ENCODE measurements at places on chromosomes 1 and 21. TPM values are rescaled to one million over a fixed set of nuclear protein-coding genes. Genes with fewer than 3 reads are reported as not detected.

The CSF3R gene
- not detected for total RNA-seq

DNA sequence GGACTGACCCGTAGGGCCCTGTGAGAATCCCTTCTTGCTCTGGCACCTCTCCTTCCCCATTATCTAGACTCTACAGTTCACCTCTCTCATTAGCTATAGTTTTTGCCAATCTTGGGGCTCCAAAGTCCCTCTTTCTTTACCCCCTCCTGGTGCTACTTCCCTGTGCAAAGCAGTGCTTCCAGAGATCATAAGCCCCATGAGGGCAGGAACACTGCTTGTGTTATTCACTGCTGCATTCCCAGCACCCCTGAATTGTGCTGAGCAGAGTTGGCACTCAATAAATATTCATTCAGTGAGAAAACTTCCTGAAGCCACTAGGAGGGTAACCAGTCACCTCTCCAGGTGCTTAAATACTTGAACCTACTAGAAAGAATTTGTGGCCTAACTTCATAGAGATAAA, 2.1 kb upstream of the H3-3A start:
- no peak for DNase-seq

- no peak for DNase-seq
These were observed 75.3 kb downstream of the CD247 start for GRCh38 chr1:167442854-167443565.

DNA sequence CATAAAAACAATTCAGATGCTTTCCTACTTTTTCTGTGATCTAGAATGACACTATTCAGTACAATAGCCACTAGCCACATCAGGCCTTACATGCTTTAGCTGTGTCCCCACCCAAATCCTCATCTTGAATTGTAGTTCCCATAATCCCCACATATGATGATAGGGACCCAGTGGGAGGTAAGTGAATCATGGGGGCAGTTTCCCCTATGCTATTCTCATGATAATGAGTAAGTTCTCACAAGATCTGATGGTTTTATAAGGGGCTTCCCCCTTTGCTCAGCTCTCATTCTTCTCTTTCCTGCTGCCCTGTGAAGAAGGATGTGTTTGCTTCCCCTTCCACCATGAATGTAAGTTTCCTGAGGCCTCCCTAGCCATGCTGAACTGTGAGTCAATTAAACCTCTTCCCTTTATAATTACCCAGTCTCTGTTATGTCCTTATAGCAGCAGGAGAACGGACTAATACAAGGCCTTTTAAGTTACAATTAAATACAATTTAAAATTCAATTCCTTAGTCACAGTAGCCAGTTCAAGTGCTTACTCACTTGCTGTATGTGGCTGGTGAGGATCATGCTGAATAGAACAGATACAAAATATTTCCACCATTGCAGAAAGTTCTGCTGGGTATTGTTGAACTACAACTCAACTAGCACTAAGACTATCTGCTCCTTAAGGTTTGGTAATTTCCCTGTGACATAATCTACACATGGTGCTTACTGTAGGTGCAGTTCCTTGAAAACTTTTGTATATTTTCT, 106.7 kb downstream of the SCMH1 start:
- DNase-seq: no peak
